Activated CD4-positive, alpha-beta T cell treated with anti-CD3 and anti-CD28 coated beads, Interleukin-2, Interleukin-4, amounts not matched to agents 100 ng/mL and 50 ng/mL, durations not matched to agents 16 hours and 8 hours (primary cell): ENCODE measurements at places on chromosomes 2 and 18.

- DNase-seq, result no peak
Observed at GRCh38 chr2:171158036-171158789, 2.5 kb downstream of the TLK1 start.

DNA sequence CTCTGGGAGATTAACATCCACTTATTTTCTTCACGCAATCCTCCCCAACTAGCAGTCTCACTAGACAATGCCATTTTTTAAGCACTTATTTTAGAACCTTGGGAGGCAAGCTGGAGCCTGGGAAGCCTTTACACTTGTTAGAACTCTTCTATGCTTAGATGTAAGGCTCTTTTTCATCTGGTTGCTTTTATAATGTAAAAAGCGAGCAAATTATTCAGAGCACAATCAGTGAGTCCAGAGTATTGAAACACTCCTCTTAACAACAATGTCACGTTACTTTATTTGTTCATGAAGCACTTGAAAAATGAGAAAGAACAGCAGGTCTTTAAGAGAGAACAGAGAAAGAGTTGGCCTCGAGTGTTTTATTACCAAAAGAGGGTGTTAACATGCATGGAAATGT, 84.1 kb upstream of the SLC8A1 start:
- no peak for DNase-seq

- no peak for DNase-seq
Observed at GRCh38 chr2:70514612-70515055, 39.0 kb downstream of the TGFA start.

- no peak for DNase-seq
Observed at GRCh38 chr2:168212866-168213265, 34.5 kb downstream of the STK39 start.

DNA sequence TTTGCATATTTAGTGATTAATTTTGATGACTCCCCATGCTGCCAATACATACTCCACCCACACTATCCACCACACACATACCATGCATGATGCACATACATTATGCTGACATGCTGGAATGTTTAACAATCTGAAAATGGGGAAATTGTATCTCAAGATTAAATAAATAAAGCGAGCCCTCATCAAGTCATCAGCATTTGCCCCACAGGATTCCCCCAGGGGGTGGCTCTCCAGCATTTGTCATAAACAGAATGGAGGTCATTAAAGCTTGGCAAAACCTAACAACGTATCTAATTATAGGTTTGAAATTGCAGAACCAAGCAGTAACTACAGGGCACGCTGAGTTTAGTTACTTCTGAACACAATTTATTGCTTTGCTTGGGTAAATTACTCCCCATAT, 141.2 kb upstream of the TACR1 start:
- DNase-seq, result no peak

DNA sequence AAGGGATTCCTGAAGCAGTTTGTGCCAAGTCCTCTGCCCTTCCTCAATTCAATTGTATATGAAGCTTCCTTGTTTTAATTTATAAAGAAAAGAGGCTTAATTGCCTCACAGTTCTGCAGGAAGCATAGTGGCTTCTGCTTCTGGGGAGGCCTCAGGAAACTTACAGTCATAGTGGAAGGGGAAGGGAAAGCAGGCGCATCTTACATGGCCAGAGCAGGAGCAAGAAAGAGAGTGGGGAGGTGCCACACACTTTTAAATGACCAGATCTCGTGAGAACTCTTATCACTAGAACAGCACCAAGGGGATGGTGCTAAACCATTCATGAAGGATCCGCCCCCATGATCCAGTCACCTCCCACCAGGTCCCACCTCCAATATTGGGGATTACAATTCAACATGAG, 114.2 kb downstream of the SGPP2 start:
- DNase-seq, result no peak

- DNase-seq, result no peak
Observed at GRCh38 chr2:189153619-189154018, 25.9 kb downstream of the COL5A2 start.

DNA sequence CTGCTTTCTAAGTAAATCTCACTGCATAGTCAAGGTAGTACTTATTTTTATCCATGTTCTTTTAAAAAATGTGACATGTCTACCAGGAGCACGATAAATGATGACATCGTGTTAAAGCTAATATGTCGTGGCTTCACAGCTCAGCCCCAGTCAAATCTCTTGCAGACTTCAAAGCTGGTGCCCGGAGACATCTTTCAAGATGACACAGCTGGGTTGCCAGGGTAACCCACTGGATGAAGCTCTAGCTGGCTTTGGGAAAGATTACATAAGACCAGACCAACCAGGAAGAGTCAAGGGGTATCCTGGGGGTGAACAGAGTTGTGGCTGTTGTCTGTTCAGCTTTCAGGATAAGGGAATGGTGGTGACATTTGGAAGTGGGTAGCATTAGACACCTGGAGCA, 67.8 kb downstream of the VSNL1 start:
- no peak for DNase-seq
